ENCODE measurements at places on chromosomes 3 and 15.

GRCh38 chr15:67902579-67903009 is 62.7 kb upstream of the RNU6-1 start:
- no peak for DNase-seq

DNA sequence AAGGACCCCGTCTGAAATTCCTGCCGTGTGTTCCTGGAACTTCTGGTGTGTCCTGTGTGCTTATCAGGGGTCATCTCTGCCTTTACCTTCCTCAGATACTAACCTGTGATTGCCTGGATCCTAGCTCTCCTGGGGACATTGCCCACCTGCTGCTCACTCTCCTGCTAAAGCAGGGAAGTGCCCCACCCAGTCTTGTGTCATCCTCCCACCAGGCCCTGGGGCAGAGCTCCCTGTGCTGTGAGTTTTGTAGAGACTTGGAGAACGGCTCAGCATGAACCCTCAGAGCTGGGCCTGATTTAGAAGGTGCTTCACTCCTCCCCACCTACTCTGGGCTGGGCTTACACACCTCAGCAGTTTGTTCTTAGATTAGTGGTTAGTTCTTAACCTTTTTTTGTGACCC is 3.8 kb upstream of the TMEM44 start:
- DNase-seq: no peak

DNA sequence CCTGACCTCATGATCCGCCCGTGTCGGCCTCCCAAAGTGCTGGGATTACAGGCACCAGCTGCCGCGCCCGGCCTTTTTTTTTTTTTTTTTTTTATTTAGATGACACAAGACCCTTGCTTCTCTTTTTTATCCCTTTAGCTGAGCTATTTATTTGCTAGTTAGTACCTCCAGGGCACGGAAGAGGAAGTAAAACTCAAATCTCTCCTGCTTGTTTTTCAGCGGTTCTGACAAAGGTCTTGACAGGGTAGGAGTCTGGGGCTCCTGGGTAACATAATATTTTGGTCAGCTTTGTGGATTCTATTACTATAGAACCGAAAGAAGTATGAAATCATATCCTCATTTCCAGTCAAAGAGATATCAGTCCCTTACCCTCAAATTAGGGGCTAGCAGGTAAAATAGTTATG is 44.0 kb upstream of the ETV5 start:
- peak; percentile 77 for DNase-seq

DNA sequence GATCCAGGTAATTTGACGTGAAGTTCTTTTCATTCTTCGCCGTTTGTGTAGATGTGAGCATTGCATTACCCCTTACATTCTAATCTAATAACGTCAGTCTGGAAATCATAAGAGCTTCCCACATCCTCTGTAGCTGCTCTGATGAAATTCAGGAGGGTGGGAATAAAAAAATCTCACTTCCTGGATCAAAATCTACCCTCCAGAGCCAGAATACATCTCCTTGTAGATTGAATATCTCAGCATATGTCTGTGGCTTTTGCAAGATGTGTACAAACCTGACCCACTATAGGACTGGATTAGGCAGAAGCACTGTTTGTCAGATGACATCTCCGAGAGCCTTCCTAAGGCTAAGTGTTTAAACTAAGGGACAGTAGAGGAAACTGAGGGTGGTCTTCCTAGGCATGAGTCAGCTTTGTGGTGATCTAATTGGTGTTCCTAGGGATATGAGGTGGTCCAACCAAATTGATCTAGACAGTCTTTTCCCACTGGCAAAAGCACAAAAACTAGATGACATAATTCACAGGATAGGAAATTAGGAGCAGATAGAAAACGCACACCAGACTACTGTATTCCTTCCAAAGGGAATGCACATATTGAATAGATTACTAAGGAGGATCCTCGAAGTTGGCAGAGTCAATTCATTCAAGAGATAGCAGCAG is 216.3 kb upstream of the LRTM1 start:
- DNase-seq: no peak

- no peak for DNase-seq
These were observed 4.3 kb downstream of the GNAT1 start for GRCh38 chr3:50195501-50196252.

DNA sequence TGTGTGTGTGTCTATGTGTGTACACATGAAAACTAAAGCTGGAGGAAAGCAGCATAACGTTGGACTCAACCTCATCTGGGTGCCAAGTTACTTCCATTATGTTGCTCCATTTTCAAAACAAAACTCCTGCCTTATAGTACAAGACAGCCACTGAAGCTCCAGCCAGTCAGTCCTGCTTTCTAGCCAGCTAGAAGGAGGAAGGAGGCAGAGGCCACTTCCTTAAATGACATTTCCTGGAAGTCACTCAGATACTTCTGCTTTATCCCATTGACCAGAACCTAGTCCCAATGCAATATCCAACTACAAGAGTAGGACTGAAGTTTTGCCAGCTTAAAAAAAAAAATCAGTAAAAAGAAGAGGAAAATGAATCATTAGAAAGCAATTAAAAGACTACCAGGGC is 31.7 kb downstream of the CADPS start:
- DNase-seq: no peak

DNA sequence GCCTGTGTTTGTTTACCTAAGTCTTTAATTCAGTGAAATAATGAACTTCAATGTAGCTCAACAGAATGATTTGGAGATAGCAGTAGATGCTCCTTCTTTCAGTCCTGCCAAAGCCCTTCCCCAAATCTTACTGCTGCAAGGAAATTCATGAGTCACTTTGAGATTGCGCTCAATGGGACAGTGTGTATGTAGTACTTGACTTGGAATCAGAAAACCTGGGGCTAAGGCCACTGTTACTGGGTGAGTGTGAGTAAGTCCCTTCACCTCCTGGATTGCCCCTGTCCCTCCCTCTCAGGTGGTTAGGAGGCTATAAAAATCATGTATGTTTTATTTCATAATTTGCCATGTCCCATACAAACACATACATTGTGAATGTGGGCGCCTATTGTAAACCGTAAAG is 29.9 kb downstream of the ATP13A5 start:
- no peak for DNase-seq

DNA sequence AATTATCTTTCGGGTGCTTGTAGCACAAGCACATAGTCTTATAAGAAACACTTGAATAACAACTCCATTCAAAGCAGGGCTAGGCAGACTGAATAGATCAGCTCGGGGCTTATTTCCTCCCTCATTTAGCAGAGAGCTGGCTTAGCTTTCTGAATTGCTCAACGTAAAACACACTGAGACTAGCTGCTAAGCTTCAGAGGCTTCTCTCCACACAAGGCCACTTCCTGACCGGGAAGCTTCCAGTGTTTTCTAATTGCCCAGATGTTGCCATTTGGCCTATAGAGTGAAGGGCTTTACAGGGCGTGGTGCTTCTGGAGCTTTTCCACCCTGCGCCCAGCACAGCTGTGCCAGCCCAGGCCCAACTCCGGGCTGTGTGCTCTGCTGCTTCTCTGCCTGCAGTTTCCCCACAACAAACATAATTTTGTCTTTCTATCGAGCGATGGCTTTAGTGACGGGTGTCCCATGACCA is 16.6 kb downstream of the FAM240A start:
- DNase-seq: no peak

DNA sequence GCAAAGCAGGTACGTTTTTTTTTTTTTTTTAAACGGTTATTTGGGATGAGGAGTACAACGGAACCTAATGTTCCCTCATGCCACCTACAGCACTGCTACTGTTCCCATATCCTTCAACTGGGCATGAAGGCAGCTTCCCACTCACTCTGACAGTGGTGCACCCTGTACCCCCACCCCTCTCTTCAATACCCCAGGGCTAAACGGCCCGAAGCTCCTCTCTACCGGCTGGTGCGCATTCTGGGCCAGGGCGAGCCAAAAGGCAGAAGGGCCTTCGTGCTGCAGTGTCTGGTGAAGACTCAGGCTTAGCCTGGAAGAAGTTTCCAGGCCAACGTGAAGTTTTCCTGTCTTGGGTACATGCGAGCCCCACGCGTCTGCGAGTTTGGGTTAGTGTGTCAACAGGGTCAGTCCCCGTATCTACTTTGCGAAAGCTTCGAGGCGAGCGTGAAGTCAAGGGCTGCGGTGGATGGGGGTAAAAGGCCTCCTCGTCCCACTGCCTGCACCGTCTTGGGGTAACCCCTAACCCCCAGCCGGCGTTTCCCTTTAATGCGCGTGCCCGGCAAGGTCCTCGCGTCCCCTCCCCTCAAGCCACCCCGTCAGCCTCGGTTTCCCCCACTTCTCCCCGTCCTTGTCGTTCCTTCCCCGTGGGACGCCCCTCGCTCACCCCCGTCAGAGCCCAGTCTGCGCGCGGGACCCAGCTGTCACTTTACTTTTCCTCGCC is 765 bp upstream of the UBE2E2 start:
- peak; percentile 41 for DNase-seq

DNA sequence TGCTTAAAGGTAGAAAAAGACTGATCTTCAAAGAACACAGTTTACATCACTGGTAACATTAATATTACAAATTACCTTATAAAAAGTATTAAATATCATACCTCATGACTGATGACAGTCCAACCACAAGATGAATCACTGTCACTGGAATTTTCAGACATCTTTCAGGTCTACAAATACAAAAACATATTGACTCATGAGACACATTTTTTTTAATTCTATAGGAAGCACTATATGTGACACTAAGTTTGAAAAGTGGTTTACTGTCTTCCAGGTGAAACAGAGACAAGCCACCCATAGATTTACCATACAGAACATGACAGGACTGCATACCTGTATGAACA is 18.9 kb downstream of the CCPG1 start:
- no peak for DNase-seq

- no peak for DNase-seq
These were observed 44.8 kb downstream of the SLC6A1 start for GRCh38 chr3:11037241-11037873.

GRCh38 chr3:156582532-156583183 is 27.7 kb upstream of the SSR3 start:
- no peak for DNase-seq

- DNase-seq: peak; percentile 95
These were observed 1237.9 kb downstream of the ROBO2 start for GRCh38 chr3:78277801-78278200.

GRCh38 chr3:133487920-133488540 is 85.5 kb upstream of the CDV3 start:
- DNase-seq: peak; percentile 58

GRCh38 chr15:89993349-89993748 is 7.8 kb upstream of the ZNF710 start:
- no peak for DNase-seq

GRCh38 chr3:46856576-46857471 is 6.4 kb downstream of the MYL3 start:
- no peak for DNase-seq

GRCh38 chr3:142735462-142735861 is 11.6 kb downstream of the TRPC1 start:
- DNase-seq: no peak

- DNase-seq: no peak
These were observed 135.1 kb downstream of the ATP10A start for GRCh38 chr15:25727867-25728600.

GRCh38 chr3:122263974-122264588 is 61.0 kb upstream of the CSTA start:
- no peak for DNase-seq

DNA sequence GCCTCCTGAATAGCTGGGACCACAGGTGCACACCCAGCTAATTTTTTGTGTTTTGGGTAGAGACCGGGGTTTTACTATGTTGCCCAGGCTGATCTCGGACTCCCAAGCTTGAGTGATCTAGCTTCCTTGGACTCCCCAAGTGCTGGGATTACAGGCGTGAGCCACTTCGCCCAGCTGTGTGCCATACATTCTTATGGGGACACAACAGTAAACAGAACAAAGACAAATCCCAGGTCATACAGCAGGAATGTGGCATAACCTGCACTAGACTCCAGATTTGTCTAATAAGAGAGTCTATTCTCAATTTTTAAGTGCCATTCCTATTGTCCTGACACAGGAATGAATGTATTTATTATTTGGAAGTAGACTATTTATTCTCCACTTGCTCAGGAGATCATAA is 17.6 kb downstream of the ARL6IP5 start:
- DNase-seq: no peak

- no peak for DNase-seq
These were observed 99.7 kb upstream of the TLE3 start for GRCh38 chr15:70197318-70197944.

DNA sequence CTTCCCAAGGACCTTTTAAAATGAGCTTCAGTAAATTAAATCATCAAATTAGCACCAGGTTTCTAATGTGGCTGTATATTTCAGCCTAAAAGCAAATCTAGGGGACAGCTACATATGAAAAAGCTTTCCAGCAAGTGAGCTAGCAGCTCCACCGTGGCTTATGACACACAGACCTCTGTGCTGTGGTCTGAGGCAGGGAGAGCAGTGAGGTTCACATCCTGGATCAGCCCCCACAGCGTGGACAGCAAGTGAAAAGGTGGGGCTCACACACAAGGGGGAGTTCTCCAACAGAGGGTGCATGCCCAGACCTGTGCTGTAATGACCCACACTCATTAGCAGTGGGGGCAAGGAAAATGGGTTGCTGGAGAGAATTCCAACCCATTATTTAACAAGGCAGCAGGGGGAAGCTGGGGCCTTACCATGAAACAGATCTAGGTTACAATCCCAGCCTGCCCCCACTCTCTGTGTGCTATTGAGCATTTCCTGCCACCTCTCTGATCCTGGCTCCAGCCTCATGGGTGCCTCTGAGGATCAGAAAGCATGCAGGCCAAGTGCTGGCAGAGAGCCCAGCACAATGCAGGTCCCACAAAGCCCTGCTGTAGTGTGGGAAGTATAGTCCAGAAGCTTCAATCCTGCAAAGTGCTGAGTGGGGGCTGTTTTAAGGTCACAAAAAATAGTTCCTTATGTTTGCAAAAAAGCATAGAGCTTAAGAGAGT is 48.2 kb downstream of the RASGRF1 start:
- DNase-seq: no peak

DNA sequence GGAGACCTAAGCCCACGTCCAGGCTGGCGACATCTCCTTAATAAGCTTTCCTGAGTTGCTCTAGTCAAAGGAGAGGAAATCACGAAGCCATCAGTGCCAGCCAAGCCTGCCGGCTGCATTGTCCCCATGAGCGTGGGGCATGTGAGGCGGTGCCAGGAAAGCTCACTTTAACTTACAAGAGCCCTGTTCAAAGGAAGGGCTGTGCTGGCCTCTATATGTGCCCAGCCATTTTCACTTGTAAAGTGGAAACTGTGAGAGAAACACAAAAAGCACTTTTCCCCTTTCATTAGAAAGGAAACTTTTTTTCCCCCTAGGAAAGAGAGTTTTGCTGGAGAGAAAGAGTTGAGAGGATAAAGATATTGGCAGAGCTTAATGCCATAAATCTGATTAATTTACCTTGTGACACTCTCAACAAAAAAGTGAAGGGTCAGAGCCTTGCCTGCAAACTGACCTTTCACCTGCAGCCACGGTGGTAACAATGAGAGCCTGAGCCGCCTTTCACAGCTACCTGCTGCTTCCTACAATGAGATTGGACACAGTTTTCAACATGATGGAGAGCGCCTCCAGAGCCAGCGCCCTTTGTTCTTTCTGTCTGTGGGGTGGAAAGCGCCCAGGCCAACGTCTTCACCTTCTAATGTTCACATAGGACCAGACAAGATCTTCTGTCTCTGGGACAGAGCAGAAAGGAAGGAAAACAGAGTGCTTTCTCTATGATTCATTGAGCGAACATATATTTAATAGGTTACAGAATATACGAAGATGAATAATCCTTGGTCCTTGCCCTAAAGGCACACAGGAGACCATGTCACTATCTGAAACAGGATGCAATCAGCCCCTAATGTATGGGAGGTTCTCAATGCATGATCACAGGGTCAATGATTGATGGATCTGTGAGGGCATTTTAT is 233.1 kb upstream of the HES1 start:
- no peak for DNase-seq

All from common myeloid progenitor, CD34-positive (primary cell).